ENCODE measurements at places on chromosomes 1 and 21. TPM values are rescaled to one million over a fixed set of nuclear protein-coding genes. Genes with fewer than 3 reads are reported as not detected.

DNA sequence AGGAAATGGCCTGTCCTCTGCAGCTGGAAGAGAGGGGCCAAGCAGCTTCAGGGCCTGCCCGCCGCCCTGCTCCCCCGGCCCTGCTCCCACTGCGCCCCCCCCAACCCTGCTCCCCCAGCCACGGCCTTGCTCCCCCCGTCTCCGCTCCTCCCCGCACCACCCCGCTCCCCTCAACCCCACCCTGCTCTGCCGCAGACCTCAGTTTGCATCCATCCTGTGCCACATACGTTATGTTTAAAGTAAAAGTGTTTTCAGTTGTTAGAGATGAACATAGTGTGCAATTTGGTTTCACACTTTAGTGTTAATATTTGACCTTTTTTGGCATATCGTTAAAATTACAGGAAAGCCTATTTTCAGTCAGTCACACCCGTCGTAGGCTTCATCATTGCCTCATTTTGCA lies 34.1 kb upstream of the DIP2A start:
- no peak for DNase-seq

Gene TRPM2
- 9.1 TPM for total RNA-seq

Gene DISP1
- 0.72 TPM for total RNA-seq

Gene TNFRSF9
- 7.6 TPM for total RNA-seq

DNA sequence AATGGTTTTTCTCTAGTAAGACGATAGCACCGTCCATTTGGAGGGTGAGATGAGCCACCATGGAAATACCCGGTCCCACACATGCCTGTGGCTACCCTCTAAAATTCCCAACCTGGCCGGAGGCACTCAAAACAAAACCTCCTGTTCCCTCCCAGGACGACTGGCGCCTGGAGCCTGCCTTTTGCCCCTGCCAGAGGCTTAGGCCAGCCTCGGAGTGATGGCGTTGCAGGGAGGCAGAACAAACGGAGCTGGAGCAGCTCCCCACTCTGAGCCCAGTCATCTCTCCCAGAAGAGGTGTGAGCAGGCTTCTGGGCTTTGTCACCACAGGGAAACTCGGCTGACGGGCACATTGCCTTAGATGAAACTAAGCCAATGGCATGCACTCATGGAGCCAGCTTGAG lies 213.7 kb upstream of the HOOK1 start:
- no peak for DNase-seq

DNA sequence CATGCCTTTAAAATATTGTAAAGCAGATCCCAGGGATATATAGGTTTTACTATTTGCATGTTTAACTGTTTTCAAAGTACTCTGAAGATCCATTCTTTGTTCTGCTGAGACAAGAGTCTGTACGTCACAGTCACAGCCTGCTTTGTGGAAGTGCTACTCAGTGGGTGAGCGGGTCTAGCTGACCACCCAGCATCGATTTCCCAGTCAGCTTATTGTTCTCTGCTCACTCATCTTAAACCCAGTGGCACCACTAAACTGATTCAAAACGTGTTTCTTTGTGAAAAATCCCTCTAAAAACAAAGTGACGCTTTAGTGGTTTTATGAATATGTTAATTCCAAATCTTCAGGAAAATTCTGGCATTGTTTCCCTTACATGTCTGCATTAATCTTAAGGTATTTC lies 12.4 kb downstream of the PLPP3 start:
- no peak for DNase-seq
